Activated T-helper 1 cell treated with anti-CD3 and anti-CD28 coated beads, Interleukin-12 subunit alpha, Interleukin-12 subunit beta, Interleukin-2, Interleukin-4 antibody, amounts not matched to agents 30 ng/mL and 10 ng/mL and 1 ng/mL, durations not matched to agents 14 hours and 24 hours and 36 hours (primary cell): ENCODE measurements at places on chromosomes 6 and 20. TPM values are rescaled to one million over a fixed set of nuclear protein-coding genes. Genes with fewer than 3 reads are reported as not detected.

- DNase-seq: no peak
- H3K36me3 ChIP-seq: no peaks in the 10 kb centered on the region
- no peak overlapping the region for H3K27ac ChIP-seq
- peaks cover 34% of the 10 kb centered on the region for H3K27me3 ChIP-seq
These were observed 1.9 kb downstream of the EDN1 start for GRCh38 chr6:12291839-12292604.

DNA sequence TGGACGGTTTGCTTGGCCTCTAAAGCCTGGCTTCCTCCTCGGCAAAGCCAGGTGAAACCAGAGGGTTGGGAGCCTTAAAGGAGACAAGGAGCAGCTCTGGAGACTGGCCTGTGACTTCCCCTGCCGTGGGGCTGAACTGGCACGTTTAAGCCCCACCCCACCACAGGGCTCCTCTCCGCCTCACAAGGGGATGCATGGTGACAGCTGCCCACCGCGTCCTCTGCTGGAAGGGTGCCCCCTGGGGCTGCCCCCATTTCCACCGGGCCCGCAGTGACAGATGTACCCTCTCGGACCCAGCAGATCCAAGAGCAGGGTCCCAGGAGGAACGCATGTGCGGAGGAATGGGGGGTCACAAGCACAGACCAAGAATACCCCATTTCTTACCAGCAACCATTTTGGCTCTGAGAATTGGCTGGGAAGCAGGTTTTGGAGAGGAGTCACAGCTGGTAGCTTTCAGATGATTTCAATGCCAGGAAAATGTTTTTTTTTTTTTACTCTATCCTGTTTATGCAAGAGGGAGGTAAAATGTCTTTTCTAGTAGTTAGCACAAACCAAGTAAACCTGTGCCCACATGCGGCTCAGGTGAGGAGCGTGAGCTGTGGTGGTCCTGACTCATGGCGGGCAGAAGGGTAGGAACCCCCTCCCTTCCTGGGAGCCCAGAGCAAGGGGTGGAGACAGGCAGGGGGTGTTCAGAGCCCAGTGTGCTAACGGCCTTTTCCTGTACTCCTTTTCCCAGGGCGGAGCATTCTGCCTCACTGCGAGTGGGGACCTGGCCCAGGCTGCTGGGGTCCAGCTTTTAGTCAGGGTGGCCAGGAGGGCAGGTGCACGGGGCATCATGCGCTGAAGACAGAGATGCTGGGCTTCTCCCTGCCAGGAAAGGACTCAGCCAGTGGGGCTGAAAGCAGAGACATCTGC, 33.0 kb downstream of the FRMD1 start:
- no peak overlapping the region for H3K27ac ChIP-seq
- no peak overlapping the region for H3K4me3 ChIP-seq
- no peaks in the 10 kb centered on the region for H3K27me3 ChIP-seq
- no peaks in the 10 kb centered on the region for H3K4me1 ChIP-seq
- DNase-seq: no peak

GRCh38 chr6:153564803-153565202, 433.7 kb upstream of the RGS17 start:
- H3K4me1 ChIP-seq: no peaks in the 10 kb centered on the region
- no peaks in the 10 kb centered on the region for H3K36me3 ChIP-seq
- no peak overlapping the region for H3K27ac ChIP-seq
- H3K27me3 ChIP-seq: no peaks in the 10 kb centered on the region

GRCh38 chr6:79446006-79446405, 91.2 kb downstream of the LCA5 start:
- no peaks in the 10 kb centered on the region for H3K4me1 ChIP-seq
- DNase-seq: no peak
- H3K27ac ChIP-seq: no peak overlapping the region
- H3K36me3 ChIP-seq: no peaks in the 10 kb centered on the region

DNA sequence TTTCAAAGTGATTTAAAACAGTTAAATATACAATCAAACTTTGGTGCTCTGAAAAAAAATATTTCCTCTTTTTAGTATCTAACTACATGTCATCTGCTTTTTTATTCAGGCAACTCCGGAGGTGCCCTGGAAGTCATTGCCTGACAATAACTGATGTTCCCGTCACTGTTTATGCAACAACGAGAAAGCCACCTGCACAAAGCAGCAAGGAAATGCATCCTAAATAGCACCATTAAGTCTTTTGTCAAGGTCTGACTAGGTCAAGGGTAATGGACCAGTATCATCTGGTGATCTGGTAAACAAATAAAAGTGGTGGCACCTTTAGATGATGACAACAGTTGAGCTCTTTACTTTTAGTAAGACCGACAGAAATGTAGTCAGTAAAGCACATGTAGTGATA, 13.2 kb downstream of the FAM229B start:
- no peaks in the 10 kb centered on the region for H3K4me1 ChIP-seq
- no peak overlapping the region for H3K4me3 ChIP-seq
- peaks cover 1% of the 10 kb centered on the region for H3K36me3 ChIP-seq

- H3K4me1 ChIP-seq: peaks cover 24% of the 10 kb centered on the region
- peaks cover 32% of the 10 kb centered on the region for H3K27me3 ChIP-seq
- H3K4me3 ChIP-seq: no peak overlapping the region
- H3K36me3 ChIP-seq: no peaks in the 10 kb centered on the region
- H3K27ac ChIP-seq: no peak overlapping the region
- DNase-seq: no peak
These were observed 3.3 kb upstream of the ULBP3 start for GRCh38 chr6:150072201-150072600.

DNA sequence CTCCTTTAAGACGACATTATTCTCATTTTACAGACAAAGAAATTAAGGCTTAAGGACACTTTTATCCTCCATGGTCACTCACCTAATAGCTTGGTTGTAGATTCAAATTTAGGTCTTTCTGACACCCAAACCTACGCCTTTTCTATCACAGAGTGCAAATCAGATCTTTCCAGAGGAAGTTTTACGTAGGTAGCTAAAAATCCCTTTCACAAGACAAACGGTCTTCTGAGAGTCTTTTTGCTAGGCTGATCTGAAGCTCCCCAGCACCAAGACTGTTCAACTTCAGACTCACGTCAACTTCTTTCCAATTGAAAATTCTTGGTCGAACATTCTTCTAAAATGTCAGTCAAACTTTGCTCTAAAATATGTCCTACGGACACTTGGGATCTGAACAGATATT, 46.5 kb downstream of the BLOC1S5 start:
- peak overlapping the region; percentile 97 for H3K27ac ChIP-seq
- no peaks in the 10 kb centered on the region for H3K27me3 ChIP-seq
- H3K4me3 ChIP-seq: peak overlapping the region; percentile 86
- DNase-seq: no peak

GRCh38 chr20:11092151-11092550, 418.4 kb upstream of the JAG1 start:
- no peaks in the 10 kb centered on the region for H3K27me3 ChIP-seq
- H3K4me3 ChIP-seq: no peak overlapping the region
- H3K27ac ChIP-seq: no peak overlapping the region
- no peak for DNase-seq

DNA sequence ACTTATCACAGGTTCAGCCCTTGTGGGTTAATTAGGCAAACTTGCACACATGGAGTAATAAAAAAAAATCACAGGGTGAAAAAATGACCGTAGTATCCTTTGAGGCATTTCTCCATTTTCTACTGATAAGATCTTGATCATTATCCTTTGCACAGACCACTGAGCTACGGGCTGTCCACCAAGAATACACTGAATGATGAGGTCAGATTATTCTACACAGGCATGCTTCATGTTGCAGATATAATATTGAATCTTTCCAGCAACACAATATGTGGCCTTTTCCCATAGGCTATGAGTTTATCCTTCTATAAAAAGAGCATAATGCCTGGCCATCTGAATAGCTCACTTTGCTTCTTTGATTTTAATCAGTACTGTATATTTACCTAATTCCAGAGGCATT, 168.9 kb downstream of the FRK start:
- no peak overlapping the region for H3K27ac ChIP-seq
- no peak overlapping the region for H3K4me3 ChIP-seq
- no peaks in the 10 kb centered on the region for H3K27me3 ChIP-seq
- DNase-seq: no peak
- H3K4me1 ChIP-seq: peaks cover 18% of the 10 kb centered on the region

DNA sequence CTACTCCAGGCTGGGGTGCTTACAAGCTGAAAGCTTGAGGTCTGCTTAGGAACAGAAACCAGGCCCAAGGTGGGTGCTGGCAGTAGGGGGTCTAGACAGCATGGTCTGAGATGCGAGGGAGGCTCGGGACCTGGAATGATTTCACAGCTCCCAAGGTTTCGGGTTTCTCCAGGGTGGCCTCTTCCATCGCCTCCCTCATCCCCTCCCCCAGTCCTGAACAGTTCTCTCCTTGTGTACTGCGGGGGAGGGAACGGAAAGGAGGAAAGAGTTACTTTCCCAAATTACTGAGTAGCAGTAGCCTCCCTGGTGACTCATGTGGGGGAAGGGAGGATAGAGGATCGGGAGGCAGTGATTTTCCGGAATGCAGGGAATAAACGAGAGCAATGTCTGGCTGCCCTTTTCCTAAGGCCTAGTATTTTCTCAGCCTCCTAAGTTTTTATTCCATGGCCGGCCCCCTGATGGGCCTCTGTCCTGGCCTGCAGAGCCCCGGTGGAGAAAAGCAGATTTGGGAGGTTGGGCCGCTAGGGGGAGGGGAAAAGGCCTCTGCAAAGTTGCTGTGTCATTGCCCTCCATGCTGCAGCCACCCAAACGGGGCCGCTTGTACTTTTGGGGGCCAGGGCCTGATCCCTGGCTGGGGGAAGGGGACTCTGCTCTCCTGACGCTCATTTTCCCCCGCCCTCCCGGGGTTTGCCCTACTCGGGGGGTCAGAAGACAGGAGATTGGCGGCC, 1.5 kb downstream of the BRD2 start:
- peak overlapping the region; percentile 96 for H3K4me3 ChIP-seq
- peaks cover 4% of the 10 kb centered on the region for H3K27me3 ChIP-seq
- peak; percentile 71 for DNase-seq
- peaks cover 47% of the 10 kb centered on the region for H3K36me3 ChIP-seq

- H3K27ac ChIP-seq: no peak overlapping the region
- H3K4me3 ChIP-seq: no peak overlapping the region
- no peak for DNase-seq
- no peaks in the 10 kb centered on the region for H3K27me3 ChIP-seq
These were observed 219.2 kb downstream of the C6orf118 start for GRCh38 chr6:165090242-165090641.

Gene IL17F
- total RNA-seq: 0.27 TPM in 1 of 2 replicates, not detected in the other

Gene MAVS
- total RNA-seq: 40.8 TPM in 2 replicates

Gene OXT
- total RNA-seq: not detected in 2 replicates

Gene KCNQ2
- not detected in 2 replicates for total RNA-seq

Gene SIRPD
- not detected in 2 replicates for total RNA-seq
